ENCODE measurements at places on chromosomes 7 and 10.
A peak's percentile ranks its signal among the peaks of the same experiment; 100 is the strongest.

GRCh38 chr10:128530301-128530700, 404.1 kb upstream of the MKI67 start:
- no peak for DNase-seq

GRCh38 chr10:93947524-93947923, 46.2 kb upstream of the PLCE1 start:
- DNase-seq = no peak

GRCh38 chr10:124127965-124128810, 34.8 kb upstream of the CHST15 start:
- DNase-seq = no peak

- peak; percentile 58 for DNase-seq
These were observed 851 bp upstream of the GOT1 start for GRCh38 chr10:99431190-99431760.

DNA sequence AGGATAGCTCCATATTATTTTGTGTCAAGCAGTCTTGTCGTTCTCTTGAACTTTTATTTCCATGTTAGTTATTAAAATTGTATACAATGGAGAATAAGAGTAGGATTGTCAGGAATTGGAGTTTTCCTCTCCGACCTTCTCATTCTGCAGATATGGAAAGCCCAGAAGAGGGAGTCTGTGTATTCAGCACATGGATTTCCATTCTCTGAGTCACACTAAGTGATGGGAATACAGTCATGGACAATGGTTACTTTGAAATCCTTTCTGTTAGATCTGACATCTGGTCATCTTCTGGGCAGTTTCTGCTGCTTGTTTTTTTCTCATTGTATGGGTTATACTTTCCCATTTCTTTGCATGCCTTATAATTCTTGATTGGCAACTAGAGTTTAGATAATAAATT, 5.0 kb upstream of the TASOR2 start:
- peak; percentile 54 for DNase-seq

DNA sequence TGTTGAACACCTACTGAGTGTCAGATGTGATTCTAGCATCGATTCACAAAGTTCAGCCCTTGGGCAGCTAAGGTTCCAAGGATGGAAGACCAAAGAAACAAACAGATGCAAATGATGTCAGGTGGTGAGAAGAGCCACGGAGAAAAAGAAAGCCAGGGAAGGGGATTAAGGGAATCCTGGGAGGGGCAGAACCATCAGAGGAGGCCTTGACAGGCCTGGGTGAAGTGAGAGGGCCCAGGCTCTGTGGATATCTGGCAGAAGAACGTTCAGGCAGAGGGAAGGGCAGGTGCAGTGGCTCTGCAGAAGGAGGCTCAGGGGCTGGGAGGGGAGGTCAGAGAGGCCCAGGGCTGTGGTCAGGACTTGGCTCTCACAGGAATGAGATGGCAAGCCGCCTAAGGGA, 90.4 kb downstream of the C10orf105 start:
- DNase-seq = no peak

DNA sequence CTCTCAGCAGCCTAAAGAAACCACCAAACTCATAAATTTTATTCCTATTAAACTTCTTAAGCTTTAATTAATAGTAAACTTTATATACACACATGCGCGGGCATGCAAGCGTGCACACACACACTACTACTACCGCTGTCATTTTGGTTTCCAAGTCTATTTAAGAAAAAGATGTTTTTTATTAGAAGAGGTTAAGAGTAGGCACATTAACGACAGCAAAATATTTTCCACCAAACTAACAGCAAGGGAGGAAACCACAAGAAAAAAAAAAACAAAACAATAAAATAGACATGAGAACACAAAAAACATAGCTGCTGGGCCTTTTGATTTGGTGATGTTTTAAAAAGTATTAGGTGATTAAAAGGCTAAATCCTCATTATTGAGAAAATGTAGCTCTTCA, 28.6 kb downstream of the RTKN2 start:
- peak; percentile 54 for DNase-seq

GRCh38 chr10:15254808-15255648, 86.5 kb upstream of the NMT2 start:
- DNase-seq = no peak

DNA sequence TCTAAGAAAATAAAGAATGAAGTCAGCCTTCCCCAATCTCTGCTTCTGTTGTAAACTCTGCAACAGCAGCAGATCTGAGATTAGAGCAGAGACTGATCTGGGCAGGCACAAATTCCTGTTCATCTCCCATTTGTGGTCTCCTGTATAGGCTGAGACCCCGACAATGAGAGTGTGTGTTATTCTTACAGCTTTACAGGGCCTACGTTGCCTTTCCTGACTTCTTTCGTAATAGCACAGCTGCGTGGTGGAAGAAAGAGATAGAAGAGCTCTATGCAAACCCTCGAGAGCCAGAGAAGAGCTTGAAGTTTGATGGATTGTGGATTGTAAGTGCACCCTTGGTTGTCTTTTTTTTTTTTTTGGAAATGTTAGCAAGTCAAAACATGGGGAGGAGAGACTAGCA, 72.1 kb downstream of the PRSS58 start:
- DNase-seq = no peak

DNA sequence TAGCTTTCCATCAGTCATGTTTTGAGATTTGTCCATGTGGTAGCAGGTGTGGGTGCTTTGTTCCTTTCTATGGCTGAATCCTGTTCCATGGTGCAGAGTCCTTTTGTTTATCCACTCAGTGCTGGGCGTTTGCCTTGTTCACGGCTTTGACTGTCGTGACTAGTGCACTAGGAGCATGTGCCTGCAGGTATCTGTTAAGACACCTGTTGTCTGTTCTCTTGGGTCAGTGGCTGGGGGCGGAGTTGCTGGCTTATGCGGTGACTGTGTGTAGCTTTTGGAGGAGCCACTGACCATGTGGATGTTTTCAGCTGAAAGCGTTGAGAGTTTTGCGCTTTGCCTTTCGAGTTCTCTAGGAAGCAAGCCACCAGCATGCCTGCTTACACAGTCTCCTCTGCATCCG, 573.1 kb upstream of the FOXK1 start:
- DNase-seq = no peak

- DNase-seq = no peak
These were observed 69.1 kb downstream of the C10orf120 start for GRCh38 chr10:122630526-122630925.

GRCh38 chr7:33495207-33495606, 365.8 kb downstream of the BBS9 start:
- peak; percentile 92 for DNase-seq

- DNase-seq = no peak
These were observed 141.1 kb upstream of the AGR3 start for GRCh38 chr7:17022920-17023319.

- DNase-seq = no peak
These were observed 122.8 kb downstream of the THSD7A start for GRCh38 chr7:11709196-11709595.

- no peak for DNase-seq
These were observed 89.6 kb upstream of the SMIM30 start for GRCh38 chr7:113207931-113208330.

DNA sequence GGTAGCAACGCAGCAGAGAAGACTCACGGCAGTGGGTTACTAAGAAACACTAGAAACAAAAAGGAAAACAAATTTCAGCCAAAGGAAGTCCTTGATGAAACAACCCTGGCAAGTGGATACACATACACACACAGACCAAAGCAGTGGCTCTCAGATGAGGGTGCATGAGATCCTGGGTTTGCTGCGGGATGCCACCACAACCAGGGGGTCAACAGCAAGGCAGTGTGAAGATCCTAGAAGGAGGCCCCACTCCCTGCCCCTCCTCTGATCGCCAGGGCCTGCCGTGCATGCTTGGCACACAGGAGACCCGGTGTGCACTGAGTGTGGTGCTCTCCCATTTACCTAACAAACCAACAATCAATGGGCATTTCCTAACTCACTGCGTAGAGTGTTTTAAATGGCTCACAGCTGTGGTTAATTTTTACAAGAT, 252.3 kb upstream of the KLF14 start:
- no peak for DNase-seq

DNA sequence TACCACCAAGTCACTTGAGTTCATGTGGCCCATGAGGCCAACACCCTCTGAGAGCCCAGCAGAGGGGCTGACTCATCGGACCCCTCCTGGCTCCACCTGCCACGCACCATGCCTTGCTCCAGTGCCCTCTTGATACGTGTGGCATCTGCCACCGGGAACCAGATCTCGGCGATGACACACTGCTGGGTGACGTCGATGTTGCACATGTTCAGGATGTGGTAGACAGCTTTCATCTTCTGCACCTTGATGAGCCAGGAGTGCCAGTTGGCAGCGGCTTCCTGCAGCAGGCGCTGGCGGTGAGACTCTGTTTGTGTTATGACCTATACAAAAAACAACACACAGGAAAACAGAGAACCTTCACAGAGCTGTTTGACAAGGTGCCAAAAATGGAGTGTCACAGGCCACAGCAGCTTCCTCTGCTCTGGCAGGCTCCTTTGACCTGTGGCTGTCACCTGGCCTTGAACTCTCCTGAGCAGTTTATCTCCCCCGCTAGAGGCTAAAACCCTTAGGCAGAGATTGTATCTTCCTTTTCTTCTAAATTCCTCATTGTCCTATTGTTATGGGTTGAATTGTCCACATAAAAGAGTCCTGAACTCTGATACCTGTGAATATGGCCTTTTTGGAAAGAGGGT, 45.2 kb upstream of the TMEM213 start:
- no peak for DNase-seq

DNA sequence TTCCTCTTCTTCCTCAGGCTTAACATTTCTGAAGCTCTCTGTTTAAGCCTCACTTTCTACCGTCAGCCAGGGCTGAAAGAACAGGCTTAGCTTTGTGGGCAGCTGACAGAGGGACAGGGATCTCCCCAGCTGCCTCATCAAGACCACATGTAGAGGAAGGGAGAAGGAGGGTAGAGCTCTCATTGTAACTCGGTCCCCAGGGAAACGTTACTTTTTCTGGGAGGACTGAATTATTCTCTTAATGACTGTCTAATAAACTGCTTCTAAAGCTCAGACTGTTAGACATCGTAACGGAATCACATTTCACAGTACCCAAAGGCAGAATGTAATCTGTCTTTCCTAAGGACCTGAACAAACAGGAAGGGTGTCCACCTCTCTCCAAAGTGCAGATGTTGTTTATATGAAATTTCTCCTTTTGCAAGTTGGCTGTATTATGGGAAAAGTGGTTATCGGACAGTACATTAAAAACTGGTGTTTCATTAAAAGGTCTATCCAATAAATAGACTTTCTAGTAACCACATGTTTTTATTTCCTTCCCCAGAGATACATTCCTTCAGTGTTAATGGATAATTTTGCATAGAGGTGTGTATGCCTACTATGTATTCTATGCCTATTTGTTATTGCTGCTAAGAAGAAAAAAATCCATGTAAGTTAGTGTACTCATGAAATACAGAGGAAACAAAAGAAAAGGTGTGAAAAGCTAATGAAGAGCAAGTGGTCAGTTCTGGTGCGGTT, 144.2 kb downstream of the CTTNBP2 start:
- no peak for DNase-seq

DNA sequence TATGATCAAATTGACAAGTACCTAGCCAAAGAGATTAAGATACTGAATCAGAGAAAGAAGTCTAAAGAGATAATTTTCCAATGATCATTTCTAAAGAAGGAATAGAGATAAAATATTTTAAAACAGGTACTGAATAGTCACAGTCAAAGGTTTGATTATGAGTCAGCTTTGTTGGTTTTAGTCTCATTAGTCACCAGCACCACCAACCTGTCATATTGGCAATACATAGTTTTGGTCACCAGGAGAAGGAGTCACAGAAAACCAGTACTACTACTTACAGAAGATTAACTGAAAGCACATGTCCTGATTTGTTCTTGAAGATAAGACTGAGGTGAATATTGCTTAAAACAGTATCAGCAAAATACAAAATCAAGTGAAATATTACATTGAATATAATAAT, 34.6 kb downstream of the ZEB1 start:
- peak; percentile 65 for DNase-seq

- no peak for DNase-seq
These were observed 202.9 kb downstream of the GLRX3 start for GRCh38 chr10:130339091-130339490.

- no peak for DNase-seq
These were observed 514.2 kb downstream of the CCSER2 start for GRCh38 chr10:84842593-84842992.

DNA sequence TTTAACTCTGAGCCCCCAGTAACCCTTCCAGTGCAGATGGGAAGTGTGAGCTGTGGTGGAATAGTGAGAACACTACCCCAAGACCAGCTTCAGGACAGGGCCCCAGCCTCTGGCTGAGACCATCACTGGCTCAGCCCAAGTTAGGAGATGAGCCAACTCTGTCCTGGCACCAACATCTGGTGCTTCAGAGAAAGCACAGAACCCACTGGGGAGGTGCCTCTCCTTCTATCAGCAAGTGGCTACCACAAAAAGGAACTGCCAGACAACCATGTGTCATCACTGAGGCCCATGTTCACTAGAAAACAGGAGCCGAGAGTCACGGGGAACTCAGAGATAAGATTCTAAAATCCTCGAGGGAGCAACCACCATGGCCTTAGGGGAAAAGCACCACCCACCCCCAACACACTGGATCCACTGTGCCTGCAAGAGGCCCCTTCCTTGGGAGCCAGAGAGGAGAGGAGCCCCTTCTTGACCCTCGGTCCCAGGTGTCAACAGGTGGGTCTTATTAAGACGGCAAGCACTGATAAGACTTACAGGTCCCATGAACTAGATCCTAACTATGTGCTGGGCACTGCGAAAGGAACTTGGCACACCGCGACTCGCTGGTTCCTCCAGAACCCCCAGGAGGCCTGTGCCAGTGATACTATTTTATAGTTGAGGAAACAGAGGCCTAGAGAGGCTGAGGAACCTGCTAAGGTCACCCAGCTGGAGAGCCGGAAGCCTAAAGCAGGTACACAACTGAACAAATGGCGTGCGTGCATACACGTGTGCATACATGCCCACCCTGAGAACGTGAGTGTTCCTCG, 102.7 kb downstream of the FAM53B start:
- DNase-seq = peak; percentile 46

- no peak for DNase-seq
These were observed 41.6 kb downstream of the XPNPEP1 start for GRCh38 chr10:109881769-109882057.

DNA sequence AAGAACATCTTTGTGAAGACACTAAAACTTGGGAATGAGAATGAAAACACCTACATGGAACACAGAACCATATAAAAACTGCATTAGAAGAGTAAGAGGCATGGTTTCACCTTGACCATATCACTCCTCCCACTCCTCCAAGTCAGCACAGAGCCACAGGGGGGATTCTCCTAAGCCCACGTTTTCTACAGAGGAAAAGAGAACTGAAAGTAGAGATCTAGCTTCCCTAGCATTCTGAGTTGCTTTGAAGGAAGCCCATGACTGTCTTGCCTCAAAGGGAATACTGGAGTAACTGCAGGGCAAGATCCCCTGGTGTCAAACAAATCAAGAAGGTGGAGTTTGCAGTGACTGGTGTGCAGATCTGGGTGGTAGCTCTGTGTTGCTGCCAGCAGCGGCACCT, 43.9 kb downstream of the HBP1 start:
- no peak for DNase-seq

- DNase-seq = no peak
These were observed 109.3 kb downstream of the UBE2H start for GRCh38 chr7:129843365-129843898.

DNA sequence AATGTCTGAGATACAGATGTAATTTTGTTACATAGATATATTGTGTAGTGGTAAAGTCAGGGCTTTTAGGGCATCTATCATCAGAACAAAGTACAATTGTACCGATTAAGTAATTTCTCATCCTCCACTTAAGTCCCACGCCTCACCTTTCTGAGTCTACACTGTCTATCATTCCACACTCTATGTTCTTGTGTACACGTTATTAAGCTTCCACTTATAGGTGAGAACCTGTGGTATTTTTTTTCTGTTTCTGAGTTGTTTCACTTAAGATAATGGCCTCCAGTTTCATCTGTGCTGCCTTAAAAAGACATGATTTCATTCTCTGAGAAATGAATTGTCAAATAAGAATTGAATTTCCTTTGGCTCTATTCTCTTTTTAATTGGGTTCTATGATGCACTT, 15.5 kb upstream of the OSBPL3 start:
- DNase-seq = no peak
